Hepatocyte (in vitro differentiated cells): ENCODE measurements at places on chromosomes 5 and 9.

GRCh38 chr9:96515621-96516470 is 65.9 kb downstream of the HABP4 start:
- DNase-seq, result no peak

DNA sequence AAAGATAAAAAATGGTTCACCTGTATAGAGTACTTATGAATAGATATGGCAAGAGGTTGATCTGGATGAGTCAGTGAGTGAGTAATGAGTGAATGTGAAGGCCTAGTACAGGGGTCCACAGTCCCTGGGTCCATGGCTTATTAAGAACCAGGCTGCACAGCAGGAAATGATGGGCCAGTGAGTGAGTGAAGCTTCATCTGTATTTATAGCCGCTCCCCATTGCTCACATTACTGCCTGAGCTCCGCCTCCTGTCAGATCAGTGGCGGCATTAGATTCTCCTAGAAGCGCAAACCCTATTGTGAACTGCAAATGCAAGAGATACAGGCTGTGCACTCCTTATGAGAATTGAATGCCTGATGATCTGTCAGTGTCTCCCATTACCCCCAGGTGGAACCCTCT is 307.7 kb upstream of the ZNF608 start:
- no peak for DNase-seq

- no peak for DNase-seq
These were observed 427.9 kb downstream of the KCTD16 start for GRCh38 chr5:144598451-144599068.

- no peak for DNase-seq
These were observed 69.8 kb upstream of the PLPP6 start for GRCh38 chr9:4592295-4592694.

DNA sequence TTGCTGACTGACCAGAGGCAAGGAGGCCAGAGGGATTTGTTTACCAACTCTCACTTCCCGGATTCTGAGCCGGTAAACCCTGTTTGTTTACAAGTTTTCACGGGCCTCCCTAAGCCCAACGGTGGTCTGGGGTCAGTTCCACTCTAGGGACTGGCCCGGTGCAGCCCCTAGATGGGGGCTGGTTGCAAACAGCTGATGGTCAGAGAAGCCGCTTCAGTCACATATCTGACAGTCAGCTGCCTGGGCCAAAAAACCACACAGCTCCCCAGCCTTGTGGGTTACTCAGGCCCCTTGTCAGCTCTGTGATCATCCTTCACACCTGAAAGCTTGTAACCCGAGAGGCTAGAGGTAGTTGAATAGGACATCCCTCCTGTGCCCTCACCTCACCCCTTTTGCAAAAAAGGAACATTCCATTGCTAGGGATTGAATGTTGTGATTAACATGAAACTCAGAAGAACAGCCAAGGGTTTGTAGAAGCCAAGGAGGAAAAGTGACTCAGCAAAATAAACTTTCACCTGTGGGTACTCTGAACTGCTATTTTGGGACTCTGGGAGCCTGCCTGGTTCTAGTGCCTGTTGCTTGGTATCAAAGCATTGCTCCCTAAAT is 40.4 kb downstream of the SAR1B start:
- DNase-seq, result no peak

DNA sequence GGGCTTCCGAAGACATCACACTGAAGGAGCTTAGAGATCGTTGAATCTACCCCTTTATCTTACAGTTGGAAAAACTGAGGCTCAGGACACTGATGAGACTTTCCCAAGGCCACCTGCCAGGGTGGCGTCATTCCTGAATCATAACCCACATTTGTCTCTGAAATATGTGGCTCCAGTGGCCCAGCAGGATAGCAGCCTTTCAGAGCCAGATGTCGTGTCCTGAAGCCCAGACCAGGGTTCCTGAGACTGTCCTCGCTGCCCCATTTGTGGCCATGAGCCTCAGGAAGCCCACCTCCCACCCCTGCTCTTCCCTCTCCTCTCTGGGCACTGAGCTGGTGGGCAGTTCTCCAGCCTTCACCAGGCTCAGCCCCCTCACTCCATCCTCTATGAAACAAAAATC is 2.4 kb downstream of the HMCN2 start:
- no peak for DNase-seq

DNA sequence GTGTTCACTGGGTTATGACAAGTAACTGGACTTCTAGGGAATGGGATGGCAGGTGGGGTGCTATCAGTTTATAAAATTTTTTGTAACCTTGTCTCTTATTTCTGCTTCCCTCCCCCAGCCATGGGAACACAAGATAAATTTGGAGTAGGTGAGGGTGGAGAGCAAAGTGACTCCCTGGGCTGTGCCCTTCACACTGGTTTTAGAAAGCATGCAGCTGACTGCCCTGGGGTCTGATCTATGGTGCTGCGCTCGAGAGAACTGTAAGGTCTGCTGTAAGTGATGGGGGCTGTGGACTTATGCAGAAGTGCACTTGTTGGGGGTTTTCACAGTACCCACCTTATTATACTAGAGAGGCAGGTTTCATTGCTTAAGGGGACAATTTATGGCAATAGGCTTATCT is 247.7 kb upstream of the DMRT1 start:
- DNase-seq, result no peak

DNA sequence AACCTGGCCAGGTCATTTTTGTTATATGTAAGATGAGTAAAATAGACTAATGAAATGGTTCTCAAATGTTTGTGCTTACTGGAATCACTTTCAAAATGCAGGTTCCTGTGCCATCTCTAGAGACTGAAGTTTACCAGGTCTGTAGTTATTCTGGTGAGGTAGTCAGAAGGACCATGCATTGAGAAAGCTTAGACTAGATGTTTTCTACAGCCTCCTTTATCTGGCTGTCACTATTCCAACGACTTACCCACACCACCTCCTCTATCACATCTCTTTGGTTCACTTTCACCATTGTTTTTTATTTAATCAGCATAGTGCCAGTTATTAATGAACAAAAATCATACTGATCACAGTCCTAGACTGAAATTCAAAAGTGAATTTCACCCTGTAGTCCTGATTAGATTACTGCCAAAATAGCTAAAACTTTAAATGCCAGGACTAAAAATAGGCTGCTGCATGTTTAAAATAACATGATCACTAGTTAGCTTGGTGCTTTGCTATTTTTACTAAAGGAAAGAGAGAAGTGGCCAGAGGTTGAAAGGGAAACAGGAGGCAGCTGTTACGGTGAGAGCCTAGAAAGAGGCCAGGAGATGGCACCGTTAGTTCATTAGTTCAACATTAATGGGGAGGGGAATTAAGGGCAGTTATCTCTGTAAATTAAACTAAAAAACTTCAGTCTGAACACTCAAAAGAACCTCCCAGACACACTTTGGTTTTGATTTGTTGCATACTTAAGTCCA is 13.9 kb upstream of the FNIP1 start:
- peak; percentile 26 for DNase-seq

- DNase-seq, result peak; percentile 59
These were observed 409.3 kb upstream of the SLC24A2 start for GRCh38 chr9:20197976-20198685.

GRCh38 chr5:67844924-67845323 is 370.6 kb upstream of the PIK3R1 start:
- no peak for DNase-seq

DNA sequence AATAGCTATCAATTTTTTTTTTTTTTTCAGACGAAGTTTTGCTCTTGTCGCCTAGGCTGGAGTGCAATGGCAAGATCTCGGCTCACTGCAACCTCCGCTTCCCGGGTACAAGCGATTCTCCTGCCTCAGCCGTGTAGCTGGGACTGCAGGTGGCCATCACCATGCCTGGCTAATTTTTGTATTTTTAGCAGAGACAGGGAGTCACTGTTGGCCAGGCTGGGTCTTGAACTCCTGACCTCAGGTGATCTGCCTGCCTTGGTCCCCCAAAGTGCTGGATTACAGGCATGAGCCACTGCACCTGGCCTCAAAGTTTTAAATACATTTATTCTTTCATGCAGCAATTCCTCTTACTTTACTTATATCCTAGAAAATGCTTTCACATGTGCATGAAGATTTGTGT is 17.6 kb downstream of the TRIM14 start:
- DNase-seq, result no peak

GRCh38 chr5:118466418-118466817 is 521.9 kb downstream of the DTWD2 start:
- no peak for DNase-seq

DNA sequence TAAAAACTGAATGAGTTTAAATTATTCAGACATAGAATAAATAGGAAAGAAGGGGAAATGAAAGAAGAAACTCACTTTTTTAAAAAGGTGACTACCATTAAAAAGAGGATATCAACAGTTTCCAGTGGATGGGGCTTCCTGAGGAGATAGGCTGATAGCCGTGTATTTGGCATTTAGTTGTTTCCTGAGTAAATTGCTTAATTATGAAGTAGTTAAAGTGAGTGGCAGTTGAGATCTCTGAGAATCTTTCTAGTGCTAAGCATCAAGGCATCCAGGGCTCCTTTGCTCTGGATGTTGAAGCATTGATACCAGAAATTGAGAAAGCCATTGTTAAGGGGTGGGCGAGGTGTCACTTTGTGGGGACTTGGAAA is 2.7 kb downstream of the TNFAIP8 start:
- DNase-seq, result no peak
